ENCODE measurements at places on chromosomes 5 and 9. TPM values are rescaled to one million over a fixed set of nuclear protein-coding genes. Genes with fewer than 3 reads are reported as not detected.

- no peak for DNase-seq
Measured at GRCh38 chr5:88785746-88786565, 97.0 kb downstream of the MEF2C start.

DNA sequence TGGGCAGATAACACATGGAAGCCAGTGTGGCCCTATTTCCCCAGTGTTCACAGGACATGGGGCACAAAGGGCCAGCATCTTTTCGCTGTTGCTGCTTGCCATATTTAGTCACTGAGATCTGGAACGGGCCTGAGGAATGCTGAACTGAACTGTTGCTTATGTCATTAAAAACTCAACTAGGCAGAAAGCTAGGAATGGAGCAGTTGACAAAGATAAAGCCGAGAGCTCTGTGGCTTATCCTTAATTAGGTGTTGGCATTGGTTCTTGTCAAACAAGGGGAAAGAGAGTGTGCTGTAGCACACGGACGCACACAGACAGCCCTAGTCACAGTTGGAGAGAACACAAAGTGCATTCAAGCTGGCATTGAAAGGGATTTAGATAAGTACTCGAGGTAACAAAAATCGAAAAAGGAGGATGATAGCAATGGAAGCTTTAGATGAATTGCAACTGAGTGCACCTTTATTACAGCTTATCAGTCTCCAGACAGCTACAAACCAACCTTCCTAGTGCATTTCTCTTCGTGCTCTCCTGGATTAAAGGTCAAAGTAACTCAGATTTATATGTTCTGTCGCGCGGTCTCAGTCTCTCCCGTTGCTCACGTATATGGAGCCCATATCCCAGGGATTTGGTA is 450.2 kb upstream of the ZNF608 start:
- DNase-seq: no peak

SLC25A25 gene
- total RNA-seq: 13.4 TPM

DNA sequence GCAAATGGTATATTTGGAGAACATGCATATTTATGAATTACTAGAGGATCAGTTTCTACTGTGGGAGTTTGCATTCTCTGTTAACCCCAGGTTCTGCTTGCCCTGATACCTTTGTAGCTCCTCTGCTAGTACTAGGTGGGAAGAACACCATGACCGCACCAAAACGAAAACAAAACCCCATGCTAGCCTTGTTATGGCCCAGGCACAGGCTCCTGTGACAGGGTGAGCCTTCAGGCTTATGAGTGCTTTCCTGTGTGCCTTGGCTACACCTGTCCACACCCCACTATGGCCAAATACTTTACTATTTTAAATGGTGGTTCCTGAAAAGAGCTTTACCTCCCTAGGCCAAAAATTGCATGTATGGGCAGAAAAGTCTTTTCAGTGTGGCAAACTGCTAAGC is 94.8 kb downstream of the PPIC start:
- no peak for DNase-seq

SV2C gene
- total RNA-seq: 0.05 TPM

DNA sequence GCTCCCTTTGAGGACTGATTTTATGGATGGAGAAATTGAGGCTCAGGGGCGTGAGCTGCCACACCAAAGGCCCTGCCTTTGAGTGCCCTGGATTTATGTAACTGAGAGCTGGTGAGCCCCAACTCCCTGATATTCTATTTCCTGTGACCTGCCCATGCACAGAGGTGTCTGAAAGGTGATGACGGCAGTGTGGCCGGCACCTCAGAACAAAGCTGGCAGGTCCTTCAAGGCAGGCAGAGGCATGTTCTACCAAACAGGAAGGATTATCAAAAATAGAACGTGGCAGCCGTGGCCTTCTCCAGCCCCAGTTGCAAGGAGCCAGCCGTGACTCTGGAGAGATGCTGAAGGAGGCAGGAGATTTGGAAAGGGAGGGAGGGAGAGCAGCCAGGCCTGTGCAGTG is 36.2 kb downstream of the INSYN2B start:
- DNase-seq: no peak

All from thymus (tissue), 14 donors.